ENCODE measurements at places on chromosomes 5 and 9.

GRCh38 chr9:118836891-118837290 lies 532.3 kb downstream of the BRINP1 start:
- no peak for DNase-seq

- peak; percentile 32 for DNase-seq
Measured at GRCh38 chr5:139543423-139543991, 17.6 kb upstream of the UBE2D2 start.

DNA sequence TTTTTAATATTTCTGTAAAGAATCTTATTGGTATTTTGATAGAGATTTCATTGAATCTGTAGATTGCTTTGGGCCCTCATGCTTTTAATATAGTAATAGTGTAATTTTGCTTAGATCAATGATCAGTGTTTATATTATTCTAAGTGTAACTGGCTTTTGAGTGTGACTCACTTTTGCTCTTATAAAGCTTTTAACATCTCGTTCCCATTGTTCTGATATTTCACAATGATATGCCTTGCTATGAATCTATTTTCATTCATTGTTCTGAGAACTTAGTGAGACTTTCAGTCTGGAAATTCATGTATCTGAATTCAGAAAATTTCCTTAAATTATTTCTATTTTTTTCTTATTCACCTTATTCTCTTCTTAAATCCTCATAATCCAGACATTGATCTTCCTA lies 13.5 kb upstream of the MAMDC2 start:
- no peak for DNase-seq

GRCh38 chr5:157311595-157311994 lies 45.7 kb downstream of the CYFIP2 start:
- DNase-seq: no peak

- DNase-seq: no peak
Measured at GRCh38 chr5:139745132-139745799, 50.3 kb upstream of the PSD2 start.

- DNase-seq: no peak
Measured at GRCh38 chr5:122547669-122548068, 227.2 kb upstream of the SNX2 start.
